Inflammatory macrophage treated with lipopolysaccharide for 4 hours (primary cell): ENCODE measurements at places on chromosomes 2 and 18.

GRCh38 chr18:1498216-1498615, 593.5 kb downstream of the ADCYAP1 start:
- no peak for DNase-seq

- peak; percentile 84 for DNase-seq
Observed at GRCh38 chr2:202172439-202173211, 65.8 kb downstream of the SUMO1 start.

DNA sequence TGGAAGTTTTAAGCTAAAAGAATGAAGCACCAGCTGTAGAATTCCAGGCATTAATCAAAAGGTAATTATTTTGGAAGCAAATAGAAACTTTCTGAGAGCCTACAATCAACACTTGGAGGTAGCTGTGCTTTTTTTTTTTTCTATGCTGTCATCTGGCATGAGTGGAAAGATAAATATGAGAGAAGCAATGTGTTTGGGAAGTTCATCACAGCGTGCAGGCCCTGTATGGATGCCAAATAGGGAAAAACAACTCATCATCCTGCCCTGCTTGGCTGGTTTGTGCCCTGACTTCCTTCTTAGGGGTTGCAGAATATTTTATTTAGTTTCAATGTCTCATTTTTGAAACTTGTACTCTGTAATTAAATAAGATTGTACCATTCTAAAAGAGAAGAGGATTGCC, 437.4 kb downstream of the PIK3C3 start:
- DNase-seq: no peak

DNA sequence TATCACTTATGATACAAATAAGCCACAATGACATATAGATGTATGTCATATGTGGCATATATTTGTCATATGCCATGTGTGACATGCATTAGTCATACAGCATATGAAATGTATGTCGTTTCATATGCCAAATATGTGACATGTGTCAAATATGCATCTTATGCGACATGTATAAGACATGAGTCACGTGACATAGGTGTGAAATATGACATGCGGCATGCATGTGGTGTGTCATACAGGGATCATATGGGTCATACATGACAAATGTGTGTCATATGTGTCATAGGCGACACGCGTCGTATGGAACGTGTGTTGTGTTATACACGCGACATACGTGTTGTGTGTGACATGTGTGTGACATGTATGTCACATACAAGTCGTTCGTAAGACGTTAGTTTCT, 2154.0 kb upstream of the PIK3C3 start:
- DNase-seq: no peak

GRCh38 chr2:37809525-37809924, 115.6 kb upstream of the RMDN2 start:
- DNase-seq: peak; percentile 54

GRCh38 chr2:221501210-221501882, 70.8 kb downstream of the EPHA4 start:
- no peak for DNase-seq

- DNase-seq: no peak
Observed at GRCh38 chr2:216113572-216113971, 4.4 kb downstream of the XRCC5 start.
